ENCODE measurements at places on chromosomes 12 and 14.

DNA sequence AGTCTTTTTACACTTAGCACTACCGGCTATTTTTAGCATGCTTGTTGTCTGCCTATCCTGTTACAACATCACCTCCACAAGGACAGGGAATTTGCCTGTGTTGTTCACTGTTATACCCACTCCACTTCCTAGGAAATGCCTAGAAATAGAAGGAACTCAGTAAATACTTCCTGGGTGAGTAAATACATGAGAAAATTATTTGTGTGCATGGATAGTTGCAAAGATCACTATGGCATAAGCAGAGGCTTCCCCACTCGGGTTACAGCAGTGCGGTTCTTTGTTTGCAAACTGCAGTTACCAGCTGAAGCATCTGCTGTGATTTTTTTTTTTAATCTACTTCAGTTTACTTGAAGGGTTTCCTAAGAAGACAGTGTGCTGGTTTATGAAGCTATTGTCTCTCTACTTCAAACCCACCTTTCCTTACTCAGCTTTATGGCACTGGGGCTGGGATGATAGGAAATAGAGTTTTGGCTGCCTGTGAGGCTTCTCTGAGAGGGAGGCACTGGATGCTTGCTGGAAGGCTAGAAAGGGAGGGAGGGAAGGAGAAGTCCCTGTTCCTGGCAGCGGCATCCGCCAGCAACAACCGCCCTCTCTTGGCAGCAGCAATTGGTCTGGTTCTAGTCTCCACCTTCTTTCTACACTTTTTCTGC lies 29.0 kb downstream of the PDE6H start:
- DNase-seq = no peak

DNA sequence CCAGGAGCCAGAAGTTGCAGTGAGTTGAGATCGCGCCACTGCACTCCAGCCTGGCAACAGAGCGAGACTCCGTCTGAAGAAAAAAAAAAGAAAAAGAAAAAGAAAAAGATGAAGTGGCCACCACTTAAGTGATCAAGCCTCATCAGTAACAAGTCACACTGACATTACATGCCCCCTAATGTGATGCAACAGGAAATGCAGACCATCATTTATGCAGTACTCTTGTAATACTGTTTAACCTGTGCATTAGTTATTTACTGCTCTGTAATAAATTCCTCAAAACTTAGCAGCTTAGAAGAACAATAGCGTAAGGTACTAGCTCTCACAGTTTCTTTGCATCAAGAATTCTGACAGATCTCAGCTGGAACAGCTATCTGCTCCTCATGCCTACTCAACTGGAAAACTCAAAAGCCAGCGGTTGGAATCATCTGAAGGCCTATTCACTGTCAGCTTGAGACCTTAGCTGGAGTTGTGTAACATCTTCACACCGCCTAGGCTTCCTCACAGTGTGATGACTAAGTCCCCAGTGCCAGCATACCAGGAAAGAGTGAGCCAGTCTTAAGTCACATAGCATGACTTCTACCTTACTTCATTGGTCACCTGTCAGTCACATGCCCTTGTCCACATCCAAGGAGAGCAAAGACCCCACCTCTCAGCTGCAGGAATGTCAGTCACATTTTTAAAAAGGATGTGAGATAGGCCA lies 31.5 kb downstream of the EPS8 start:
- no peak for DNase-seq

DNA sequence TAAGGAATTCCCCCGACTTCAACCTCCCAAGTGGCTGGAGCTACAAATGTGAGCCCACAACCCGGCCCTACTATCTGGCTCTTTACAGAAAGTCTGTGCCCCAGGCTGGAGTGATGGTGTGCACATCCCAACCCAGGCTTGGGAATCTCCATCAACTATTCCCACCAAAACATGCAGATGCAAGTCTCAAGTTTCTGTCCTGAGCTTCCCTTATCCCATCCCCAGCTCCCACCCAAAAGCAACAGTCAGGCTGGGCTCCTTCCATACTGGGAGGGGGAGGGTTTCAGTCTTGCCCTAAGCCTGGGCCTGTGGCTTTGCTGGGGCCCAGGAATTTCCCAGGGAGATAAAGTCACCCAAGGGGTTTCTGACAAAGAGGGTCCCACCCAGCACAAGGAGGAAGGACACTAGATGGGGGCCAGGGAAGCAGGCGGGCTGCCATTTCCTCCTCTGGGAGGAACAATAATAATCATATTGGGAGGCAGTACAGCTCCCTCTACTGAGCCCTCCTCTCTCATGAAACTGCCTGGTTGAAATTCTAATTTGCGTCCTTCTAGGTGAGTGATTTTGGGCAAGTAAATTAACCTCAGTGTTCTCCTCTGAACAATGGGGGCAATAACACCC lies 8.0 kb downstream of the SLC8B1 start:
- DNase-seq = no peak

- DNase-seq = no peak
Measured at GRCh38 chr12:125544960-125545359, 479.7 kb downstream of the AACS start.

GRCh38 chr14:57420033-57420432 lies 29.6 kb downstream of the NAA30 start:
- no peak for DNase-seq

DNA sequence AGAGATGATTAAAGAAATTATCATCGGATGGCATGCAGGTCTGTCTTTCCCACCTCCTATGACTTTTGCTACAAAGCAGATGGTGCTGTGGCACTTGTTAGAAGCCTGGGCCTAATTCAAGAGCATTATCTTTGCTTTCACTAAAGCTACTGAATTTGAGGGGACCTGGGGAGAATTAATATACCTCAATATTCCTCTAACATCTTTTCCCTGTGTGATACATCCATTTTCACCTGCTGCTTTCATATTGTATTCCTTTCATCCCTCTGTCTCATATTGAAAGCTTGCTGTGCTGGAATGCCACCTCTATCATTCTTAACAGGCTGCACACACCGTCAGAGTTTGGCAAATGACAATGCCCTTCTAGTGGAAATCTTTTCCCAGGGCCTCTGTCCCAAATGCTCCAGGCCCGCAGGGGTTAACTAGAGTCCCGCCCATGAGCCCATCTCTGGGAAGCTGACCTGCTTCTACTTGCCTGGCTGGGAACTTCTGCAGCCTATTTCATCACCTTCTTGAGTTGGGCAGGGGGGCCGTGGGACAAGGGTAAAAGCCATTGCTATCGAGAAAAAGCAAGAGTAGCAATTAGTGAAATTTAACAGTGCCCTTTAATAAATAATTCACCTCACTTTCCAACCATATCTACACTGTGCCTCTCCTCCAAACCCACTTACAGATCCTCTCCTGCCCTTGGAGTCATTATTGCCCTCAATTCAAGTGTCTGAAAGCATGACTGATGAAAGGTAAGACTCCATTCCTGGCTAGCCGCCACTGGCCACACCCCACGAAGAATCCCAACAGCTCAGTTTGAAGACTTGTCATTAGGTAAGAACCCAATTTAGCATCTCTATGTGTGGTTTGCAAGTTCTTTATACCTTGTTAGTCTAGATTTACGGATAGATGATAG lies 126.7 kb upstream of the BTG1 start:
- DNase-seq = no peak

- DNase-seq = no peak
Measured at GRCh38 chr14:95609398-95609990, 74.6 kb downstream of the GLRX5 start.

- DNase-seq = no peak
Measured at GRCh38 chr14:89041257-89041582, 216.8 kb downstream of the TTC8 start.

- DNase-seq = no peak
Measured at GRCh38 chr12:75854681-75855309, 176.8 kb downstream of the PHLDA1 start.

- DNase-seq = no peak
Measured at GRCh38 chr12:120136093-120136770, 19.7 kb upstream of the RAB35 start.

GRCh38 chr12:49962861-49963765 lies 1.4 kb downstream of the AQP5 start:
- DNase-seq = no peak

DNA sequence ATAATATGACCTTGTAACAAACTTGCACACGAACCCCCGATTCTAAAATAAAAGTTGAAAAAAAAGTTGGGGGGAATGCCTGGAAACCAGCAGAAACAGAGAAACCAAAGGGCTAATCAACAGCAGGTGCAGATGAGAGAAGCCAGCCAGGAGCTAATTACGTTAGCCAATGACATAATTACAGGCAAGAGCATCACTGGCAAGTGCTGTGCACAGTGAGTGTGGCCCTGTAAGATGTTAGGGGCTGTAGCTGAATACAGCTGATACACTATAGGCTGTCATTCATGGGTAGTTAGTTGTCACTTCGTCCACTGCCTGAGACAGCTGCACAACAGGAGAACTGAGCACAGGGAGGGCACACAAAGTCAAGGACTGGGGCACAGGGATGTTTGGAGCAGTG lies 7.3 kb upstream of the FGF23 start:
- no peak for DNase-seq

DNA sequence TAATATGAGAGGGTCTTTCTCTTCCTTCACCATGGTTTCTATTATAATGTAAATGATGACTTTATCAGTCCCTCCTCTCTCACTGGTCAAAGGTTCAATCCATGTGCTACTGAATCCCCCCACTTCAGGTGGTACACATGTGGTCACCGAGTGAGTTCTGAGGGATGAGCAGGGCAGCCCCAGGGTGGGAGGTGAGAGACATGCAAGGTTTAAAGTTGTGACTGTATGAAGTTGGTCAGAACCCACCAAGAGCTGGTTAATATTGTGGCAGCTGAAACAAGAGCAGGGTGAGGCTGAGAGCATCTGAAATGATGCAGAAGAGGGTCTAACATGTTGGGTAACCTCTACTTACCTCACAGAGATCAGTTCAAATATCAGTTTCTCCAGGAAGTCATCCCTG lies 444.7 kb upstream of the FBXO33 start:
- DNase-seq = no peak

DNA sequence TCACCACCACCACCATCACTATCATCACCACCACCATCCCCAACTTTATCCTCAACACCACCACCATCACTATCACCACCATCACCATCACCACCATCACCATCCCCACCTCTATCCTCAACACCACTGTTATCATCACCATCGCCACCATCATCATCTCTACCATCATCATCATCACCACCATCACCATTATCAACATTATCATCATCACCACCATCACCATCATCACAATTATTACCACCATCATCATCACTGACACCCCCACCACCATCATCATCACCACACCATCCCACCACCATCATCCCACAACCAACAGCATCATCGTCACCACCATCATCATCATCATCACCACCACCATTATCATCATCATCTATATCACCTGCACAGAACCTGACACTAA lies 188.4 kb upstream of the PWP1 start:
- DNase-seq = no peak

GRCh38 chr14:55721353-55721752 lies 141.3 kb downstream of the KTN1 start:
- no peak for DNase-seq

DNA sequence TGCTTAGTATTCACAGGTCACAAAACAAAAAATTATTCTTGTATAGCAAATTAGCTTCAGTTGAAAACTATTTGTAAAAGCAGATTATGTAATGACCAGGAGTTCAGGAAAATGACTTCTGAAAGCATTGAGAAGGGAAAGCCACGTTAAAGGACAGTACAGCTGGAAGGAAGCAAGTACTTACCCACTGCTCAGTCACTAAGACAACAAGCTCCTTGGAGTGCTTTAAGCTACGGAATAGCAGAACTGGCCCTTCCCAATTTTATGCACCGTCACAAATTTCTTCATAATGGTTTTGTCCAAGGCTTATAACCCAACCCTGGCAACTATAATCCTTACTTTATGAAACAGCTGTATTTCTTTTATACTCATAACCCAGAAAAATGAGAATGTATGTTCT lies 13.0 kb upstream of the SNAPC1 start:
- no peak for DNase-seq

GRCh38 chr12:70243510-70244371 lies 508 bp downstream of the CNOT2 start:
- peak; percentile 42 for DNase-seq

DNA sequence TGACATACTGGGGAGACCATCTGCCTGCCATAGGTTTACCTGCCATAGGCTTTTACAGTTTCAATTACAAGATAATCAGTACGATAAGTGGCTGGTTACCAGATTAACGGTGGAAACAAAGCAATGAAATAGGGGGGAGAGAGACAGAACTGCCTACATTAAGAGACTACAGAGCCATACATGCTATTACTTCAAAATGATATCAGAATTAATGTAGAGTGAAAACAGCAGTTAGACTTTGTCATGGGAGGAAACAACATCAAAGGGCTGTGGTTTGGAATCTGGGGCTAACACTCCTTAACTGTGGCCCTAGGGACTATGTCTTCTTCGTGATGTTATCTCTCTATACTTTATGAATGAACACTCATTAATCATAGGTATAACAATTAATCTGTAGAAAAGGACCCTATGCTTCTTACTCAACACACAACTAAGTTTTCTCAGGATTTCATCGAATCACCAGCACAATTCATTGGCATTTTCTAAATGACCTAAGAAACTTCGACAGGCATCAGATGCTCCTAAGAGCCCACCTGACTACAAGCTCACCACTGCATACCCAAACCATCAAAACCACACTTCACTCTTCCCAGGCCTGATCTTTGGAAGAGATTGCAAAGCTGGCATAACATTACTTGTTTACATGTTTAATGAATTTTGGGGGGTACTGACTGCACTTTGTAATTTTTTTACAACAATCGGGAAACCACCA lies 475.6 kb upstream of the SOX5 start:
- DNase-seq = no peak

DNA sequence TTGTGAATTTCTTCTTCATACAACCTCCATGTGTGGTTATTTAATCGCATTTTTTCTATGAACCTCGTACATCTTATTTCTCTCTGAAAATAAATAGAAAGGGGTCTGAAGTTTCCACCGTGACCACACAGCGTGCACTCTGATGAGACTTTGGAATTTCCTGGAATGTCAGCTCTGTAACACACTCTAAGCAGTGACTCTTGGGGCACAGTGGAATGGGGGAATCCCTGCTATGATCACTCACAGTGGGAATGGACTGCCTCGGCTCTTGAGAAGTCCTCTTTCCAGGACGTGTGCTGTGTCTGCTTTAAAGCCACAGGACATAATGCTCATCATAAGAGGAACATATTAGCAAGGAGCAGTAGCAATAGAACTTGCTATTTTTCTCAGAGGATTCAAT lies 416.2 kb downstream of the EGLN3 start:
- no peak for DNase-seq

DNA sequence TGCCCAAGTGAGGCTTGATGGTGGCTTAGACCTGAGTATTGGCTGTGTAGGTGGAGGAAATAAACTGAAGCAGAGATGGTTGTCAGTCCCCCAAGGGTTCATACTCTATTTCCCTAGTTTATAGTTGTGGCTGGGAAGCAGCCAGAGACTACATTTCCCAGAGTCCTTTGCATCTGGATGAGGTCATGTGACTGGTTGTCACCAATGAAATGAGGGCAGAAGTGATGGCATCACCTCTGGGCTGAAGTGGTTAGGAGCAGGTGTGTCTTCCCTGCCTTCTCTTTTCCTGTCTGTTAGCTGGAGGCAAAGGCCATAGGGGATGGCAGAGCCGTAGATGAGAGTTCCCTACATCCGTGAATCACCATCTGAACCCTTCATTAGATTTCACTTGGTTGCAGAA lies 16.3 kb upstream of the NOS1 start:
- DNase-seq = no peak

All from stimulated activated CD4-positive, alpha-beta T cell treated with anti-CD3 and anti-CD28 coated beads, Interleukin-15, amount 100 ng/mL, for 1 hour (primary cell).